ENCODE measurements at places on chromosomes 16 and 17.

DNA sequence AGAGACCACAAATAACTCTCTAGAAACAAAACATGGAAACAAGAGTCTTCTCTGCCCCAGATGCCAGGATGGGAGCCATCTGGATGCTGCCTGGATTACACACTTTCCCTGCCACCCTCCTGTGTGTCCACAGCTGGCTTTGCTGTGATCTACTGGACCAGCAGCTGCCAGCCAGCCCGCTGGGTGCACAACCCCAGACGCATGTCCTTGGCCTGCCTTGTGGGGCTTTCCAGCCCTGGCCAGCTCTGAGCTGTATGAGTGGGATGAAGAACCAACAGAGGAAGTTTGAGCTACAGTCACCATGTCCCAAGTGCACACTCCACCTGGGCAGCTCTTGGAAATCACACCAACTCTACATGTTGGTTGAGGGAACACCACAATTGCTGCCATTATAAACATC lies 57.0 kb upstream of the TNRC6C start:
- DNase-seq, result no peak

DNA sequence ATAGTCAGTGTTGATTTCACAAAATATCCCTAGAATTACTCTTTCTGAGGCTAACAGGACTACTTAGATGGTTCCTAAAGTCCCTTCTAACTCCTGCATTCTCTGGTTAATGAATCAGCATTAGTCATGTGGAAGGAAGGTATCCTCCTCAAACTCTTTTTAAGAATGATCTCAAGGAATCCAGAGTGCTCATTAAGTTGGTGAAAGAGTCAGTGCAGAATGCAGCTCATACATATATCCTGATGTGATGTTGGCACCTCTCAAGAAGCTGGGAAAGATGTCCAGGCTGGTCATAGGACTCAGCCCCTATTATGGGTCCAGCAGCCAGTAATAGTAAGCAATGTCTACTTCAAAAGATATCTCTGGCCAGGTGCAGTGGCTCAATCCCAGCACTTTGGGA lies 65.5 kb downstream of the PIGL start:
- DNase-seq, result no peak

GRCh38 chr17:33199571-33200510 lies 93.3 kb downstream of the ASIC2 start:
- no peak for DNase-seq

DNA sequence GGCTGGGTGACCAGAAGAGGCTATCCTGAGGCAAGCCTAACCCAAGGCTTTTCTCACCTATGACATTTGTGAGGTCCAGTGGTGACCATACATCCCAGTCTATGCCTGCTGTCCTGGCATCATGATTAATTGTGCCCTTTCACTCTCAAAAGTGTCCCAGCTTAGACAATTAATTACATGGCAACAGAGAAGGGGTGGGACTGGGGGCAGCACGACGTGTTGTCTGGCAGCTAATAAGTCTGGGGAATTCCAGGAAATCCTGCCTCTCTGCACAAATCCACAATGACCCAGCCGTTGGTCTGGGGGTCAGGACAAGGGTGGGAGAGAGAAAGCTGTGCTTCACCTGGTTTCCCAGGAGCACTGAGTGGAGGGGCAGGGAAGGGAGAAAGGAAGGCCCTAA lies 14.0 kb upstream of the MTMR4 start:
- no peak for DNase-seq

DNA sequence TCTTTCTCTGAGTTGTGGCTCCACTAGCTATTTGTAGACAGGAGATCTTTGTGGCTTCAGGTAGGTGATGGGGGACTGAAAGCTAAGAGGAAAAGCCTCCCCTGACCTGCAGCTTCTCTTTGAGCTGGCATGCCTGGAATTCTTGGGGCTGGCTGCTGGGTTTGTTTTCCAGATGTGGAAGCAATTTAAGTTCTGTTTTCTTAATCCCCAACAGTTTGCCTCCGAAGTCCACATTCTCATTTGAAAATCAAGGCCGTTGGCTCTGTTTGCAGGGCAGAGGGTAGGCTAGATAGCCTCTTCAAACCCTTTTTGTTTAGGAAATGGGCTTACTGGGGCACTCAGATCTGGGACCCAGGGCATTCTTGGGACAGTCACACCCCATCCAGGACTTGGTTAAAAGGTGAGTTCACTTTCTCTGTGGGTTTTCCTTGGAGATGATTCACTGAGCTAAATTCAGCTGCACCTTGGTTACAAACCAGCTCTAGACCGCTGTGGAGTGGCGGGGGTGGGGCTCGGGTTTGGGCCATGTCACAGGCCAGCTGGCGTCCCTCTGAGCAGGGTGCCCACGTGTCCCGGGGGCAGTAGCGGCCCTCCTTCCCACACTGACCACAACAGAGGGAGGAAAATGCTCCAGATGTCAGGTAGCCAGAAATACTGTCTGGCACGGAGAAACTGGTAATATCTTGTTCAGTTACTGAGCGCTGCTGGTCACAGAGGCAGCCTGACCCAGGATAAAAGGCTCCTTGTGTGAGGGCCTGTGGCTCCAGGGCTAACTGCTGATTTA lies 108.5 kb downstream of the RAB11FIP4 start:
- DNase-seq, result no peak

All from T-helper 1 cell (primary cell).